ENCODE measurements at places on chromosomes 7 and 10. TPM values are rescaled to one million over a fixed set of nuclear protein-coding genes. Genes with fewer than 3 reads are reported as not detected.

The PNLIPRP2 gene
- total RNA-seq, result not detected

- DNase-seq, result no peak
These were observed 37.9 kb upstream of the ABCB5 start for GRCh38 chr7:20577441-20578071.

GRCh38 chr7:108920490-108920889 lies 350.8 kb downstream of the DNAJB9 start:
- no peak for DNase-seq

The PDSS1 gene
- total RNA-seq, result 20.7 TPM

DNA sequence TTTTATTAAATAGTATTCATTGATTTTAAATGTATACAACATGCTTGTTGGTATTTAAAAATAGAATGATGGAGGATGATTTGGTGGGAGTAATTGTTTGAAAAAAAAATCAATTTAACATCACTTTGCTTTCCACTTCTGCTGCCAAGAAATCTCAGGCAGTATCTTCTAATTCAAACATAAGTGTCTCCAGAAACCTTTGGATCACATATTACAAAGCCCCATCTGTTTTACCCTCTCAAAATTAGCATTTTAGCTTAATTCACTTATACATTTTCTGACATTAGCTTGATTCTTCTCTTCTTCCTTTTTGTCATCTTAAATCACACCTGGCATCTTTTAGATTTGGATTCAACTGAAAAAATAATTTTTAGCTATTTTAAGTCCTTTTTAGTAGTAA lies 72.9 kb upstream of the KMT2C start:
- DNase-seq, result no peak

- peak; percentile 66 for DNase-seq
These were observed 593 bp downstream of the CDK13 start for GRCh38 chr7:39950473-39951225.

GRCh38 chr7:112411186-112411795 lies 39.0 kb upstream of the IFRD1 start:
- peak; percentile 20 for DNase-seq

DNA sequence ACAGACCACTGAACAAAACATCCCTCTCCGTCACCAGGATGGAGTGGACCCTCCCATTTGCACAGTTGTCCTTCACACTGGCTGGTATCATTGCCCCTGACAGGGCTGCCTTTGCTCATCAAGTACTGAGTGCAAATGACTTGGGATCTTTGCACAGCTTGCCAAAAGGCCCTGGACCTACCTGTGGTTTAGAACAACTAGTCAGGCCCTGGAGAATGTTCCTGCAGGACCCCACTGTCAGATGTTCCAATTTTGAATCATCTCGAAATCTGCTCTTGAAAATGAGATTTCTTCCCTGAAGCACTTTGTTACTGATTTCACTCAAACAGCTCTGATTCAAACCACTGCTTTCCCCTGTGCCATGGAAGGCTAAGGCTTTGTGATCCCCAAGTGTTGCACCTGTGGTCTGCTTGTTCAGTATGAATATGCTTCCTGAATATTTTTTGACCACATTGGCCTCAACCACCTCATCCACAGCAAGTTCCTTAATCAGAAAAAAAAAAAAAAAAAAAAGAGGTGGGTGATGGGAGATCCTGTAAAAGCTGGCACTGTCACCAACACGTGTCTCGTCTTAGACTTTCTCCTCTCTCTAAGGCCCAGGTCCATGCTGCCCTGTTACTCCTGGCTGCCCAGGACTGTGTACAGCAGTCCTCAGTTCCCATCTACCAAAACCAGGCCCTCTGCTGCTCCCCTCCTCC lies 2.7 kb upstream of the AOAH start:
- peak; percentile 67 for DNase-seq

DNA sequence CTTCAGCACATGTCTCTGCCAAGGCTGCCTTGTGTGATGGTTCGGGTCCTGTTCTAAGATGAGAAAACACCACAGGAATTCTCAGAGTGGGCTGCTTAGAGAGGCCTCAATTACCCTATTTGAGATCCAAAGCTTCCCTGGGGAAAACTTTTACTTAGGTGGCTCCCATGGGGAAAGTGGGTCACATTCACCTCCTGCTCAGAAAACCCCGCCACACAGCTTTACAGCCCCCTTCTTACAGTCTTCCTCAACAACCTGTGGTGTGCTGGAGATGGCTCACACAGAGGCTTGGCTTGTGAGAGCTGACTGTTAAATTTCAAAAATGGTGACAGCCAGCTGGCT lies 36.6 kb upstream of the KCNIP2 start:
- no peak for DNase-seq

- DNase-seq, result peak; percentile 55
These were observed 1.4 kb downstream of the FGFBP3 start for GRCh38 chr10:91907914-91908336.

DNA sequence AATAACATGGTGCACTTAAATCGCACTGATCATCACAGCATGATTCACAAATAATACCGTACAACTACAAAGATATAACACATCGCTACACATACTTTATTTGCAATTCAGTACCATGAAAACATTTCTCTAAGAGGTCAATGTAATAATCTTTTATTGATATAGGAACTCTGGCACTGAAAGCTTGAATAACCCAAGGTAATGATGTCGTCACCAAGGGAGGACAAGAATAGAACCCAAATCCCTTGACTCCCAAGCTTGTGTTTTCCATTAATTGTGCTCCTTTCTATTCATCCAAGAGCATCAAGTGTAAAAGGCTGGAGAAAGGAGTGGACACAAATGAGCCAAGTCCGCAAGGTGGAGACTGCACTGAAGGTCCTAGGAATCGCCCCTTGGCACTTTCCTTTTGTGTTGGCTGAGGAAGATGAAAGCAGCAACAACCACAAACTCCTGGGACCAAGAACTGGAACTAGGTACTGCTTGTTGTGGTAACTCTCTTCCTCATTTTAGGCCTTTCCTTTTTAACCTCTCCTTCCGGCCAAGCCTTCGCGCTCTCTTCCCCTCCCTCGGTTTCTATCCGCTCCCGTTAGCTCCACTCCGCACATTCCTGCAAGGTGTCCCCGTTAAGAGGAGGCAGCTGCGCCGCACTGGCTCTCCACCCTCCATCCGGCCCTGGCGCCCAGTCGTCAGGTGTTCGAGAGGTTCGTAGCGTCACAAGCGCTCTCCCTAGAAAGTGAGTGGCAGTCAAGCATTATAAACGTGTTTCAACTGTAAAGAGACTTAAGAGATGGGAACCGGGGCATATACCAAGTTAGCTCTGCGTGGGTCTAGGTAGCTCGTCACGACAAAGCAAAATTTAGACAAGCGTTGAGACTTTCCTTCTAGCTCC lies 1.0 kb upstream of the CBLL1 start:
- no peak for DNase-seq

DNA sequence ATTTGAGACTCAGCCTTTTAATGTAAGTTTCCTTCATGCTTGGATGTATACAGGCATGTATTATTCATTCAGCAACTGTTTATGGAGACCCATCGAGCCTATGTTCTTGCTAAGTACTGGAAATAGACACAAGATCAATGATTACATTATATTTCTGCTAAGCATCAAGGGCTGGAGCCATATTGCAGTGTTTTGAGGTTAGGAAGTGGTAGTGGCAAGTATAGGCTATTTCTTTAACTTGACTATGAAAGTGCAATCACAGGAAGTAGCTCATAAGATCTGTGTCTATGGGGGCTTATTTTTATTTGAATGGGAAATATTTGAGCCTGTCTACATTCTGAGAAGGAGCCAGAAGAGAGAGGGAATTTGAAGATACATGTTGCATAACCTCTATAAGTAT lies 123.8 kb downstream of the HDAC9 start:
- DNase-seq, result no peak

DNA sequence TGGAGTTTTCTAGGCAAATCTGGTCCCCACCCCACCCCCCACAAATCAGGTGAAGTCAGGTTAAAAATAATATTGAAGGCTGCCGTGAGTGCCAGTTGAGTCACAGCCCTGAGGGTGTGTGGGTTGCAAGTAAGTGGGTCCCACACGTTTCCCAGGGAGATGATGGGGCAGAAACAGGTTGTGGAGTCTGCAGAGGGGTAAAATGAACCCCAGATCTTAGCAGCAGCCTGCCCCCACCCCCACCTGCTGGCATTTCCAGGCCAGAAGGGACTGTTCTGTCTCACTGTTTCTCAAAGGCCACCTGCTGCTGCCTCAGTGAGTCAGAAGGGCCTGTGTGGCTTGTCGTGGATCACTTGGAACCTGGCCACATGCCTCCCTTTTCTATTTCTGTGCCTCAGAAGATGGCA lies 59.8 kb upstream of the SMNDC1 start:
- DNase-seq, result peak; percentile 81

- no peak for DNase-seq
These were observed 194.4 kb downstream of the TPST1 start for GRCh38 chr7:66399566-66399965.

DNA sequence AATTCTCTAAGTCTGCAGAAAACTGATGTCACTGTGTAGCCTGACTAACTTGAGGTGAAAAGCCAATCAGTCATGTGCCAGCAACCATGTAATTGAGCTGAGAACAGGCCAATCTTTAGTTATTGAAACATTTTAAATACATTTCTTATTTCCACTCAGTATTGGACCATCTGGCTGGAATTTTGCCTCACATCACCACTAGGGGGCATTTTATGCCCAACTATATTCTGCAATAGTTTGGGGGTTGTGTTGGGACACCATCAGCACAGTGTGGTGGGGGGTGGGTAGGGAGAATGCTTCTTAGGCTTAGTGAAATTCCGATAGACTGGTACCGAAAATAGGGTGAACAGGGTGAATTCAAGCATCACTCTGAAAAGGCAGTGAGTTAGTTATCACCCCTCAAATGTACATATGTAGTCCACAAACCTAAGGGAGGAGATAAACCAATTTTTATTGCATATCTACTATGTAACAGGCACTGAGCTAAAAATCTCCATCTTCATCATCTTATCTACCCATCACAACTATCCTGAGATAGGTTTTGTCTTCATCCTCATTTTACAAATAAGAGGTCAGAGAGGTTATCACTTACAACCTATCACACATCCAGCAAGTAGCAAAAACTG lies 17.8 kb downstream of the NPSR1 start:
- peak; percentile 33 for DNase-seq

DNA sequence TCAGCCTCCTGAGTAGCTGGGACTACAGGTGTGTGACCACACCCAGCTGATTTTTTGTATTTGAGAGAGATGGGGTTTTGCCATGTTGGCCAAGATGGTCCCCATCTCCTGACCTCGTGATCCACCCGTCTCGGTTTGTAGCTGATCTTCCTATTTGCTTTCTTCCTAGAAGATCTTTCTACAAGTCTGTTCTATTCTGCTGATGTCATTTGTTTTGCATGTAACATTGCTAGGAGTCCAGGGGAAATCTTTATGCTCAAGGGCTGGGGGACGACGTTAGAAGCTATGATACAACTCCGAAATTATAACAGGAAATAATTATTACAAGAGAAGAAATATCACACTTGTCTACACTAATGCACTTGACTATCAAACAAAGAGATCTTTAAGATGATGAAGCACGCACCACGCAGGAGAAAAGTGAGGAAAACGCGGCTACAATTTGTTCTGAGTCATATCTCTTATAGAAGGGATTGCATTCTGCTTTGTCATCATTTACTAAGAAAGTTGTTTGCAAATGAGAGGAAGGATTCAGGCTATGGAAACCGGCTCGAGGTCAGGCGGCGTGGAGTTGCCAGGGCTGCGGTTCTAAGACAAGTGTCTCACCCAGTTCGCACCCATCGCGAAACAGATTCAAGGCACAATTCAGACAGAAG lies 103.0 kb upstream of the CARD11 start:
- peak; percentile 47 for DNase-seq

Measured in activated CD4-positive, alpha-beta T cell treated with anti-CD3 and anti-CD28 coated beads for 36 hours (primary cell).